ENCODE measurements at places on chromosomes 2 and 18.

DNA sequence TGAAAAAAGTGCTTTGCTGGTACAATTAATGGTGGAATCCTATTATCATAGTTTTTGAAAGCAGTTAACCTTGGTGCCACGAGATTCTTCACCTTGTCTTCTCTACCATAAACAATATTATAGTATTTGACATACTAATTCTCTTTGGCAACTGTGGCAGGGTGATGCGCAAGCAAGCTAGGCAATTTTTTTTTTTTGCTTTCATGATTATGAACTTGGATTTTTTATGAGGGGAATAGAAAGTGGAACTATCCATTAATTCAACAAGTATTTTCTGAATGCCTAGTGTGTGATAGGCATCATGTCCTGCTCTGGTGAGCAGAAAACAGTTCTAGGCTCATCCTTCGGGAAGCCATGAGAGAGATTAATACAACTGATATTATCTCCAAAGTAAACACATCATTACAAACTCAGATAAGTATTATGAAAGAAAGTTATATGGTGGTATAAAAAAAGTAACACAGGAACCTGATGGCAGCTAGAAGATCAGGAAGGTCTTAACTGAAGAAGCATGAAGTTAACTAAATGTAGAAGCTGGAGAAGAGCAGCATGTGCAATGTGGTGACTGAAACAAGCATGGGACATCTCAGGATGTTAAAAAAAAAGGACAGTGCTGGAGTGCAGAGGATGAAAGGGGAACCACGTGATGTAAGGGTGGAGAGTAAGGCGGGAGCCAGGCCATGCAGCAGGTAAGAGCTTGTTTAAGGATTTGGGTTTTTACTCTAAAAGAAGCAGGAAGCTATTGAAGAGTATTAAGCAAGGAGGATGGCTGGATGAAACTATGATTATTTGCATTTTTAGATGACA is 113.7 kb downstream of the ZEB2 start:
- DNase-seq, result no peak

DNA sequence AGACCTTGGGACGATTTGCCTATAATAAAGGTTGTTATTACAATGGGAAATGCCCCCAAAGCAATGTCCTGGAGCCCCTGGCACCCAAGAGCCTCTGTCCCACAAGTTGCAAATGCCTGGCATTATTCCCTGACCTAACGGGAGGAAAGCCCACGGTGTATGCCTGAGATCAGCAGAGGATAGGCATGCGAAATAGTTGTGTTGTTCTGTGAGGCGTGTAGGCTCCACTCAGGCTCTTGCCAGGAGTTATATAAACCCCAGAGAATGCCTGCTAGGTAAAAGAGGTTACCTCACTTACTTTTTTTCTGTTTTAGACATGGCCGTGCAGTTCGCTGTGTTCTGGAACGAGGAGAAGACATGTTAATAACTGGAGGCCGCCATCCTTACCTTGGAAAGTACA is 52.1 kb downstream of the AOX1 start:
- DNase-seq, result no peak

GRCh38 chr2:230935130-230935430 is 10.0 kb upstream of the GPR55 start:
- DNase-seq, result no peak

DNA sequence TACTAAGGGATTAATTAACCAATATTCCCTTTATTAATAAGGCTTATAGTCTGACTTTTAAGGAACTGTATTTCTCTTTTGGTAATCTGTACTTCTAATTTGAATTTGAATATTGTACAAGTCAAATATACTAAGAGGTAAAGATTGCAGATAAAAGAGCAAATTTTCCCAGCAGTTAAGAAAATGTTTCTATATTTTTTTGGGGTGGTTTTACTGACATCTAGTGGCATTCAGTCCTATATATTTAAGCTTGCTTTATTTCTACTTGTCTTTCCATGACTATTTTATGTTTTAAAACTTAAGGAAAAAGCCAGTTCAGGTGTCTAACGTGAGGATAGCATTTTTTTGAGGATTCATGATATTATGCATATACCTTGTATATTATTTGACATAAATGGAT is 41.6 kb downstream of the TDRD15 start:
- DNase-seq, result no peak

- no peak for DNase-seq
Measured at GRCh38 chr2:71864085-71864484, 283.6 kb downstream of the CYP26B1 start.

GRCh38 chr2:62956651-62957050 is 94.0 kb upstream of the OTX1 start:
- DNase-seq, result no peak

Measured in adrenal gland (tissue), 19 donors.